ENCODE measurements at places on chromosomes 7 and 10.

GRCh38 chr7:102873470-102874165 is 39.2 kb upstream of the LRRC17 start:
- no peak for DNase-seq

- DNase-seq = no peak
These were observed 753.8 kb downstream of the GRID1 start for GRCh38 chr10:85612833-85613232.

DNA sequence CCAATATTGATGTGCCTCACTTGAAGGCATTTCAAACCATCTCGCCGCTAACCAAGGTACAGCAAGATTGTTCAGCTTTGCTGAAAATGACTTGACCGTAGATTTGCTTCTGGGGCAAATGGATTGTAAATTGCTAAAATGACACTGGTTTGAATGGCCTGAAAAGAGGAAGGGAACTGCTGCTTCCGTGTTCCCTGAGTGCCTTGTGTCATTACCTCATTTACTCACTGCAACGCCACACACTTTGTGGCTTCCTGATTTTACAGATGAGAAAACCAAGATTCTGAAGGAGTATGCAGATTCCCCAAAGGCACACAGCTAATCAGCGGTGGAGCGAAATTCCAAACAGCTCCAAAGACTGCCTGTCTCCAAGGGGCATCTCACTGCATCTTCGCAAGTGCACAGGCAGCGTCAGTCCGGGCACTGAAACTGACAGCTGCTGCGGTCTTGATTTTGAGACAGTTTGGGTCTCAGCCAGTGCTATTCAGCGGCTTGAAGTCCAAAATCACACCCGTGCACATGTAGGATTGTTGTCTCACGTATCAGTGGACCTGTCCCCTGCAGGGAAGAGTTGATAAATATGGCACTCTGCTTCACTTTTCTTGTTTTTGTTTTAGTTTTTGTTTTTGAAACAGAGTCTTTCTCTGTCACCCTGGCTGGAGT is 290.9 kb downstream of the DPP6 start:
- DNase-seq = no peak

DNA sequence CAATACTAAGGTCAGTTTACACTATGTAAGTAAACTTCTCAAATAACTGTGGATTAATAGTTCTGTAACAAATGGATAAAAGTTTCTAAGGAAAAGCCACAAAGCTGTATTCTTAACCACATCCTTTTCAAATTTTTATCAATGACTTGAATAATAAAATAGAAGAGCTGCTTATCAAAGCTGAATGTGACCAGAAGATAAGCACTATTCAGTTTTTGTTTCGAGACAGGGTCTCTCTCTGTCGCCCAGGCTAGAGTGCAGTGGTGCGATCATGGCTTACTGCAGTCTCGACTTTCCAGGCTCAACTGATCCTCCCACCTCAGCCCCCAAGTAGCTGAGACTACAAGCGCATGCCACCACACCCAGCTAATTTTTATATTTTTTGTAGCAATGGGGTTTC is 17.0 kb downstream of the UPF2 start:
- DNase-seq = no peak

- no peak for DNase-seq
These were observed 391.1 kb downstream of the RPS24 start for GRCh38 chr10:78424723-78425122.

All from activated CD8-positive, alpha-beta memory T cell treated with anti-CD3 and anti-CD28 coated beads, Interleukin-2, amount 50 U/mL, for 4 hours (primary cell).